NCI-H524 (cell line): ENCODE measurements at places on chromosomes 3 and 15.

GRCh38 chr15:66591322-66591862 lies 25.6 kb upstream of the LCTL start:
- DNase-seq, result no peak

DNA sequence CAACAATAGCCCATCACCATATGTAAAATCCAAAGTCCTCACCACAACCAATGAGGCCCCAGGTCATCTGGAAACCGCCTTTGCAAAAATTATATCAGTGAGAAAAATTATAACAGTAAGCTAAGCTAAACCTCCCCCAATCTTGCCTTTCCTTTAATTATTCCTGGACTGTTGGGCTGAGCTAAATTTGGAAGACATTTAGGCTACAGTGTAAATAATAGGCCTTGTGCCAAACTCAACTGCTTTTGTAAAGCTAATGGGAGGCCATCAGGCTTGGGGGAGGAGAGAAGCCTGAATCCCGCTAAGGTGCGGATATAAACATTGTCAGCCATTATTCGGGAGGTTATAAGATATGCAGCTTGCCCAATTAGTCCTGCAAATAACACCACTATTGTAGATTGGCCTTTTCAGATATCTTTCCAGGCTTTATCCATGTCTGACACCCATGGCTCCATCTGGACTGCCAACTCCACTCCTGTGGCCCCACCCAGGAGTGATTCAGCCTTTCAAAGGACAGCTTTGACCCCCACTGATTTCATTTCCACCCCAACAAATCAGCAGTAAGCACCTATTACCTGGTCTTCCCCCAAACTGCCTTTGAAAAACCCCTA lies 53.0 kb upstream of the CA12 start:
- no peak for DNase-seq

DNA sequence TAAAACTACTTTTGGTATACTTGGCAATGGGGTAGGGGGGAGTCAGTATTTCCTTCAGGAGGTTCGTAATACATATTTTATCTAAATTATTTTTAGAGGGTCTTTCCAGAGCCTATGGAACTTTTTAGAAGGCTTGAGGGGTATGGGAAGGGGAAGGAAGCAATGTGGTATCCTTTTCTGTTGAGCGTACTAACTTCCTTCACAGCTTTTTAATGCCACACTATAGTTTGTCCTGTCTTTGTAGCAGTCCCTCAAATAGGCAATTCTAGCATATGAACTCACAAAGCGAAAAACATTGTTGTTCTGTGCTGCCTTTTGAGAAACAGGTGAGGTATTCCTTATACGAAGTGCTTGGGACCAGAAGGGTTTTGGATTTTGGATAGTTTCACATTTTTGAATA lies 22.3 kb upstream of the P2RY13 start:
- DNase-seq, result no peak

GRCh38 chr3:88248658-88249057 lies 98.9 kb downstream of the C3orf38 start:
- no peak for DNase-seq

GRCh38 chr3:62605413-62606068 lies 232.2 kb upstream of the FEZF2 start:
- DNase-seq, result peak; percentile 39

DNA sequence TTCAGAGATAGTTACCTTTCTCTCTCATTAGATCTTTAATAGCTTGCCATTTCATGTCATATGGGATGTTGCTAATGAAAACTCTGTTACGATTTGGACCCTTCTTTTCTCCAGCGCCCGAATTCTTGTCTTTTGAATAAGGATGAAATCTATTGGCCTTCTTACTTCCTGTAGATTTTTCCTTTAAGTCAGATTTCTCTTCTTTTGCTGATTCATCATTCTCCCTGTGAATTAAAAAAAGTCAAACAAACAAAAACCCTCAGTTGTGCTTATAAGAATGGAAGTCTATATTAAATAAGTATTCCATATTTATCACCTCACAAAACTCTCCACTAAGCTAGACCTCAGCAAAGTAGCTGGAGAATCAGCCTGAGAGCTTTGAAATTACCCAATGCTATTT lies 9.5 kb downstream of the MYEF2 start:
- DNase-seq, result no peak

- no peak for DNase-seq
Observed at GRCh38 chr3:50304601-50305000, 1.2 kb upstream of the HYAL1 start.

GRCh38 chr15:89852342-89852995 lies 37.8 kb upstream of the ANPEP start:
- no peak for DNase-seq

DNA sequence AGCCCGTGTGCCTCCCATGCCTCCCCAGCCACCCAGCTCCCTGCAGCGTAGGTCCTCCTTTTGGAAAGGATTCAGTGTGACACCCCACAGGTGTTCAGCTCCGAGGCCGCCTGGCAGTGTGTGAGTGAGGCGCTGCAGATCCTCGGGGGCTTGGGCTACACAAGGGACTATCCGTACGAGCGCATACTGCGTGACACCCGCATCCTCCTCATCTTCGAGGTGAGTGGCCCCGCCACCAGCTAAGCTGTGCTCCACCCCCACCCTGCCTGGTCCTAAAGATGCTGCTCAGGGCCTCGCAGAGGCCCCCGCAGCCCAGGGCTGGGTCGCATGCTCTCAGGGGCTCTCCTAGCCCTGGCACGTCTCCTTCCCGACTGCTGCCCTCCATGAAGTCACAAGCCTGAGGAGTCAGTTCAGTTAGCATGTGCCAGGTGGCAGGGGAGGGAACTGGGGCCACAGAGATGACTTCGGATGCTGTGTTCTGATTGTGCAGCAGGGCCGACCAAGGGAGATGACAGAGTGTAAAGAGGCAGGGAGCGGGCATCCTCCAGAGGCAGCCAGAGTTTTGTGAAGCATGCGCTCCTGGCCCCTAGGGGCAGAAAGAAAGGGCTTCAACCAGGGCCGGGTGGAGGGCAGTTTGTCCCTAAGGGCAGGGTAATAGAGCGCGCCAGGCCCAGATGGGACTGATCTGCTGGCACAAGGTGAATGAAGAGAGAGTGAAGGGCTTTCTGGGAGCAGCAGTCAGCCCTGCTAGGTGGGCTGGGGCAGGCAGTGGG lies 26.8 kb downstream of the ACAD9 start:
- no peak for DNase-seq

DNA sequence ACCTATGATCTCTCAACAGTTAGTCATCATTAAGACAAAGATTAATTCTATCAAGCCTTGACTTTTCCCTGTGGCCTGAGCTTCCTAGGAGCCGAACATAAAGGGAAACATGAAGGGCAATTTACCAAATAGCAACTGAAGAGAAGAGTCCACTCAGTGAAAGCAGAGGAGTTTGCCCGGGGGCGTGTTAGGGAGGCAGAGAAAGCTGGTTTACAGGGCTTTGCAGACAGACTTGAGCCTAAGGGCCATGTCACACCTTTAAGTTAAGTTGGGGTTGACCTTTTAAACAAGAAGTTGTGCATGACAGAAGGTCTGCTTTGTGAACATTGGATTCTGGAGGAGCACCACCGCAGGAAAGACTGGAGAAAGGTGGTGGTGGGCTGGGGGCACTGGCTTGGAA lies 701.8 kb upstream of the CFAP20DC start:
- DNase-seq, result no peak

DNA sequence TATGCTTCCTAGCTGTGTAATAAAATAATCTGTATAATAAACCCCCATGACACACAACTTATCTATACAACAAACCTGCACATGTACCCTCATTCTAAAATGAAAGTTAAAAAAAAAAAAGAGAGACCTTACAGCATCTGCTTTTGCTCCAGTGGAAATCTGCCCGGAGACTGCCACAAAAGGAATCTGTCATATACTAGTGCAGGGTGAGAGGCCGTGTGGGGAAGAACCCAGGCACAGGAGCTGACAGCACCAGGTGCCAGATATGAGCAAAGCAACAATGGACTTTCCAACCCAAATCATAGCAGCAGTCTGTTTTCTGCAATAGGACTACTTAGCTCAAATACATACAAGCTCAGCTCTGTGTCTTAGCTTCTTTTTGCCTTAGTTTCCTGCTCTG lies 346.5 kb downstream of the ROBO1 start:
- DNase-seq, result no peak

- no peak for DNase-seq
Observed at GRCh38 chr3:127277561-127277960, 10.3 kb downstream of the PRR20G start.

DNA sequence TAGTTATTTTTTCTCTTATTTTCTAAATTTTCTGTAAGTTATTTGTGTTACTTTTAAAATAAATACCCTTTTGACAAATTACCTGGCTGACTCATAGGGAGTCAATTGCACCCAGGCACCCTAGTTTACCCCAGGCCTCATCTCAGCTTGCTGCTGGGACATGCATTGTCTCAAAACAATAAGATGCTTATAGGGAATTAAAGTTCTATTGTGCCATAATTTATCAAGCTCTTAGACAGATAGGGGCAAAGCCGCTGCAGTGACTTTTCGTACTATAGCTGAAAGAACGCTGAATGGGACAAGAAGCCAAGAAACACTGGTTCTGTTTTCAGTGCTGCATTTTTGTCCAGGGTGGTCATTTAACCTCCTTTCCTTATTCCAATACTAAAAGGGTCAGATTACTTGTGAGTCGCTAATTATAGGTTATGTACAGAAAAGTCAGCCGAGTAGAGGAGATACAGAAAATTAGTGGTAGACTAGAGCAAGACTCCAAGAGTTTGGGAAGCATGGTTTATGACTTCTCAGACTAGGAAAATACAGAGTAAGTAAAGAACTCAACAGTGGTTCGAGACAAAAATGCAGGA lies 50.3 kb downstream of the EXD1 start:
- no peak for DNase-seq

- DNase-seq, result peak; percentile 70
Observed at GRCh38 chr3:73622091-73622805, 2.5 kb downstream of the PDZRN3 start.

GRCh38 chr3:124553178-124553577 lies 177.1 kb upstream of the UMPS start:
- no peak for DNase-seq

DNA sequence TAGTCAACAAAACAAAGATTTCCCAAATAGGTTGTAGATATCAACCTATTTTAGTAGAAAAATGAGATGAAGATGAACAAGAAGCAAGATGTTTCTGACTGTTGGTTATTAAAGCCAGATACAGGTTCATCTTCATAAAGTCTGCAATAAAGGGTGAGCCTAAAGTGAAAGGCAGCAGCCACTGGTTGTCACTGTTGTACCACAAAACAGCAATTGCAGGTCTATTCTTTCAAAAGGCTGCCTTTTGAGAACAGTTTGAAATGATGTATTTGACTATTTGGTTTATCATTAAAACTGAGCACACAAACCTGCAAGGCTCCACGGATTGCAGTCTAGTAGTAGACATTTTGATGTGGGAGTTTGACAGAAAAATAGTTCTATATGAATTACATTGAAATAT lies 543.4 kb downstream of the GBE1 start:
- DNase-seq, result peak; percentile 7

DNA sequence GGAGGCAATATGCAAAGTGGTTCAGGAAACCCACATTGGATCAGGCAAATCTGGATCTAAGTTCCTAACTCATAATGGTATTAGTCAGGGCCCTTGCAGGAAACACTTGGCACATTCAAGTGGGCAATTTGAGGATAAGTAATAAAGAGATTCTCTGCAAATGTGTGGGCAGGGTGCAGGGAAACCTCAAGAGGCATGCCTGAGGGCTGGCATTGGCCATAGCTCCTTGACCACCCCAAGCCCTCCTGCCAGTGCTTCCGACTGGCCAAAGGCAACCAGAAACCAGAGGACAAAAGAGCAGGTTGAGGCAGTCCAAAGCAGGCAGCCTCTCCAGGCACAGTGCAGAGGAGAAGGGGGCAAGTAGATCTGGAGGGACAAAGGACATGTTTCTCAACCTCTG lies 130.8 kb upstream of the SNTN start:
- no peak for DNase-seq

GRCh38 chr3:154542837-154543236 lies 112.8 kb upstream of the GPR149 start:
- DNase-seq, result no peak

- no peak for DNase-seq
Observed at GRCh38 chr15:80597076-80597475, 98.0 kb upstream of the ABHD17C start.

DNA sequence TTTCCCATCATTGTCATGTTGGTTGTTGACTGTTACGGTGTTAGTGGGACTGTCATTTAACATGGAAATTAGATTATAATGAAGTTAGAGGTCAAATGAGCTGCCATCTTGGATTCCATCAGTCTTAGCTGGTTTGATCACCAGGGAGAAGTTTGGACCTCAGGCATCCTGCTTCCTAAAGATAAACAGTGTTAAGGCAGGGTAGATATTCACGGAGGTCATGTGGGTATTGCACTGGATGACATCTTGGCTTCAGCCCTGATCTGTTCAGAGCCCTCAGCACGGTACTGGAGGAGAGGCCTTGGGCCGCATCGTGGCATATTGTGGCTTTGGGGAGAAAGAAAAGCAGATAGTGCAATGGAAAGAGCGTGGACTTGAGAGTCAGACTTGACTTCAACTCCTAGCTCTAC lies 11.1 kb upstream of the MUC20 start:
- no peak for DNase-seq

- no peak for DNase-seq
Observed at GRCh38 chr15:47663101-47663500, 54.2 kb upstream of the SEMA6D start.

- DNase-seq, result no peak
Observed at GRCh38 chr15:53757906-53758305, 1.6 kb downstream of the WDR72 start.

- no peak for DNase-seq
Observed at GRCh38 chr3:73572368-73572767, 52.4 kb downstream of the PDZRN3 start.

DNA sequence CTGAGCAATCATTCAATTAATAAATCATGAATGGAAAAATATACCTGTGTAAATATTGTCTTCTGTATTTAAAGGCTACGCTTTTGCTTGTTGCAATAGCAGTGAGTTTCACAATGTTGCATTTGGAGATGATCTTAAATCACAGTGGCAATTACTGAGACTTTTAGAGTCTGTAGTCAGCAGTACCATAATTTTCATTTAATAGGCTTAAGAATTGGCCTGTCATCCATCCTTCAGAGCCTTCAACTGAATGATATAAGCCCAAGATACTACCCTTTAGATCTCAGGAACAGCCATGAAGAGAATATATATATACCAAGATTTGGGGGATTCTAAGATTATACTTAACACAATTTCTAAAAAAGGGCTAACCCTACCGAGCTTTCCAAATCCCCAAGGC lies 458.1 kb downstream of the GBE1 start:
- no peak for DNase-seq

DNA sequence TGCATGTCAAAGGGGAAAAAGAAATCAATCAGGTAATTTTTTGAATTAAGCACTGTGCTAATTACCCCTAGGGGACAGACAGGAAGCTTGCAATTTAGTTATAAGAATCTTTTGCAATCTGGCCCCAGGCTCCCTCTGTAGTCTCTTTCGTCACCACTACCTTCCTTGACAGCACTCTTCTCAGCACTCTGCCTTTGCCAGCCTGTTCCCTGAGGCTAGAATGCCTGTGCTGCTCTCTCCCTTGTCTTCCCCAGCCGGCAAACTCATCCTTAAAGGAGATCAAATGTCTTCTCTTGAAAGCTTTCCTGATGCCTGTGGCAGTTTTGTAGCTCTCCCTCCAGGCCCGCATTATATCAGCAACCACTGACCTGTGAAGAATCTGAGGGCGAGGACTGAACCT lies 32.4 kb upstream of the PRTG start:
- no peak for DNase-seq

- DNase-seq, result no peak
Observed at GRCh38 chr3:101615525-101615924, 41.5 kb downstream of the PCNP start.
